Smooth muscle cell of the brain vasculature (primary cell): ENCODE measurements at places on chromosomes 2 and 18.

DNA sequence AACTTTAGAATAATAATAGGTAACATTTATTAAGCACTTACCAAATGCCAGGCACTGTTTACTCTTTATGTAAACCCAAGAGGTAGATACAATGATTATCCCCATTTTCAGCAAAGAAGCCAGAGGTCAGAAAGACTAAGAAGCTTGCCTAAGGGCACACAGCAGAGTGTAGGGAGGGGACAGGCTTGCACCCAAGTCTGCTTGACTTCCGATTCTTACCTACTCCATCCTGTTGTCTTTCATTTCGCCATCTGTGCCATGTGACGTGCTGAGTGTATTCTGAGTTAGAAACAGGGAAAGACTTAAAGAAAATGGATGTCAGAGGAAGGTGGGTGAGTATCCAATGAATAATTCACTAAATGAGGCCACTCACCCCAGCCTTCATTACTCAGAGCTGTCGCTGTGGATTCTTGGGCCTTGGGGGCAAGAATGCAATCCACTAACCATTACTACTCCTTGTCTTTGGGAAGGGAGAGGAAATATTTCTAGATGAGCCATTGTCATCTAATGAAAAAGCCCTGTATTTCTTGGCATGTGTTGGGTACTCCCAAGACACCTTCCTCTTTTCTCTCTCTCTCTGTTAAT, 76.4 kb upstream of the BCL11A start:
- no peak for DNase-seq

GRCh38 chr2:120174963-120175581, 48.1 kb downstream of the TMEM185B start:
- DNase-seq, result peak; percentile 35

- no peak for DNase-seq
Measured at GRCh38 chr2:60675301-60675700, 80.8 kb upstream of the PAPOLG start.

DNA sequence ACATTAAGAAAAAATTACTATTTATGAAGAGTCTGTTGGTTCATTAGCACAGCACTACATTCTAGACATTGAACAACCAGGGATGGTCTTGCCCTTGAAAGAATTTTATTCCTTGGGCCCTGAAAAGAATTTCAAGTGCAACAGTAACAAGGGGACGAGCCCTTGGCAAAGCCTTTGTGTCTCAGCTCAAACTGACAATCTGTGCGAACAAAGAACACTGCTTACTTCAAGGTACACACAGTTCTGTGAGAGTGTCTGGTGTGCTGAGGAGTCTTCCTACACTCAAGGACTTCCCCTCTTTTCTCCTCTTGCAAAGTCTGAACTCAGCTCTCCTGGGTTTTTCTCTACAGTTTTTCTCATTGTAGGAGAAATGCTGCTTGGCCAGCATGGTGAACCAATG, 373.4 kb downstream of the NBAS start:
- DNase-seq, result no peak

GRCh38 chr2:132757002-132757589, 87.1 kb upstream of the LYPD1 start:
- no peak for DNase-seq

- DNase-seq, result no peak
Measured at GRCh38 chr2:189175869-189176433, 3.6 kb downstream of the COL5A2 start.

DNA sequence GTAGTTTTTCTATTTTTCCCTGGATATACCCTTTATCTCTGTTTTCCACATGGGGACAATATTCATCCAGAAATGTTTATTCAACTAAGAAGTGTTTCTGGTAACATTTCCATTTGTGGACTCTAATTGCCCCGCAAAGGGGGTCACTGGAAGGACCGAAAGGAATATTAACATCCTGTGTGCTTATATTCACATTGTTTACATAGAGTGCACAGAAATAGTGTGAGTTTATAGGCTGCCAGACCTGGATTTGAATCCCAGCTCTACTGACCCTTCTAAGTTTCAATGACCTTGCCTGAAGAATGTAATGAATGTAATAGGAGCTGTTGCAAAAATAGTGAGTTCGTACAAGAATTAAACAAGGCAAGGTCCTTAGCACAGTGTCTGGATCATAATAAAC, 152.9 kb upstream of the NCKAP5 start:
- DNase-seq, result no peak

DNA sequence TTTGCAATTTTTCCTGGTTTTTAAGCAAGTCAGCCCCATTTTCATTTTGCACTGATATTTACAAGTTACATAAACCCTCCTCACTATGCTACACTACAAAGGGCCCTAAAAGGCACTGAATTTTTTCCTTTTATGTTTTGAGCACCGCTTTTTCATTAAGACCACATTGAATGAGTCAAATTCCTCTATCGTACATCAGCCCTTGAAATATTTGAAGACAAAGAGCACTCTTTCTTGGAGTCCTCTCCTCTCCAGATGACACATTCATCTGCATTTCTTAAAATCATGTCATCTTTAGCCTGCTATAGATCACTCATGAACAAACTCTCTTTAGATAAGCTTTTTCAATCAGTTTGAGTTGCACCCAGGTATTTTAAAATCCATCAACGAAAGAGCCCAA, 306.6 kb upstream of the SOX11 start:
- no peak for DNase-seq

DNA sequence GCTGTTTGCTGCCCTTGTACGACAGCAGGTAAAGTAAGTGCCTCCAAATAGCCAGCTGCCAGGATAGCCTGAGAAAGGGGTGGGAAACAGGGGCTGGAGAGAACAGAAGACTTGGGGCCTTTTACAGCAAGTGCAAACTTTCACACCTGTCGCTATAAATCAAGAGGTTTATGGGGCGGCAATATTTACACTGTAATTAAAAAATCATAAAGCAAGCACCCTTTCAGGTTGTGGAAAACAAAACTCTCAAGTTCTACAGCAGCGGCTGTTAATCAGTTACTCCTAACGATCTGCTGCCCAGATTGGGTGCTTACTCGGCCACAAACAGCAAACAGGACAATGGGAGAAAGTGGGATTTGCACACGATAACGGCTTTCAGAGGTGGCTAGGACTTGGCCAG, 359.5 kb upstream of the ETAA1 start:
- DNase-seq, result no peak

DNA sequence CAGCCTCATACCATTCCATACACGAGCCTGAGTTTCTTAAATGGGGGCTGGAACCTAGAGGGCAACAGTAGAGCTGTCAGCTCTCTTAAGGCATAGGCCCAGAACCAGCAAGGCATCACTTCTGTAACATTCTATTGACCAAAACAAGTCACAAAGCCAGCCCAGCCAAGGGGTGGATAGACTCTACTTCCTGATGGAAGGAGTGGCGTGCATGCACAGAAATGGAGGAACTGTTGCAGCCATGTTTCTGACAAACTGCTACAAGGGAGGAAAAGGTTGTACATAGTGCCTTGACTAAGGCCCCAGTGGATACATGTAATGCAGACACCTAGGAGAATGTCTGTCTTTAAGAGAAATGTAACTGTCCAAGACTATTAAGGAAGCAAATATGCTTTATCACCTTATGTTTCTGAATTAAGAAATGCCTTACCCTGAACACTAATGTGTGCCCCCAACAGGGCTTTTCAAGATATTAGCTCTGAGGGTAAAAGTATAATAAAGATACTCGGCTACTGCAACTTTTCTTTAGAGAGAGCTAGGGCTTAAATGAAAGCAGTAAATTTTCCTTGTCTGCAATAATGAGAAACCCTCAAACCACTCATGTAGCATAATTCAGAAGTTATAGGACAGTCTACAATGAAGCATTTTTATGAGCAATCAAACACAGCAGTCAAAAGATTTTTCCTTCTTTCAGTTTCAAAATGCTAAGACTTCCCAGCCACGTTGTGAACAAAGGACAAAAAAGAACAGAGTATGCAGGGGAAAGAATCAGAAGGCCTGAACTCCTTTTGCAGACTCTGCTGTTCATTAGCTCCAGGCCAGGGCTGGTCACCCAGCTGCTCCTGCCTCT, 35.1 kb upstream of the CDC42EP3 start:
- DNase-seq, result no peak
